Retina (tissue), 1 donor: ENCODE measurements at places on chromosomes 1 and 21.

GRCh38 chr1:94739521-94740061 lies 80.6 kb upstream of the SLC44A3 start:
- no peak for DNase-seq

GRCh38 chr1:65434255-65434654 lies 13.8 kb downstream of the LEPR start:
- no peak for DNase-seq

GRCh38 chr1:26961826-26962225 lies 1.6 kb upstream of the KDF1 start:
- DNase-seq = no peak

DNA sequence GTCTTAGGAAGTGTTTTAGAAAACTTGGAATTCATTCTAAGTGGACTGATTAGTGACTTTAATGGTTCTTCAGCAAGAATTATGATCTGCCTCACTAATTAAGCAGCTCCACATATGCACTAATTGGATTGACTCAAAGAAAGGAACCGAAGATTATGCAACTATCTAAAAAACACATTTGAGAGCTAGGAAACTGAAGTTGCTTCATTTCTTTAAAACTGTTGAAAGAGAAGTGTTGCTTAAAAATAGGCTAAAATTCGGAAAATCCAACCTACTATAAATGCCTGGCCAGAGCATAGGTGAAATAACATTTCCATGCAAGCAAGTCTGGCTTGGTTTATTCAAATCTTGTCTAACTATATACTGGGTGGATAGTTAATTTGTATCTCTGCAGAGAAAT lies 502.9 kb upstream of the ZRANB2 start:
- no peak for DNase-seq

- no peak for DNase-seq
These were observed 18.7 kb downstream of the ETV3 start for GRCh38 chr1:157119448-157119847.

DNA sequence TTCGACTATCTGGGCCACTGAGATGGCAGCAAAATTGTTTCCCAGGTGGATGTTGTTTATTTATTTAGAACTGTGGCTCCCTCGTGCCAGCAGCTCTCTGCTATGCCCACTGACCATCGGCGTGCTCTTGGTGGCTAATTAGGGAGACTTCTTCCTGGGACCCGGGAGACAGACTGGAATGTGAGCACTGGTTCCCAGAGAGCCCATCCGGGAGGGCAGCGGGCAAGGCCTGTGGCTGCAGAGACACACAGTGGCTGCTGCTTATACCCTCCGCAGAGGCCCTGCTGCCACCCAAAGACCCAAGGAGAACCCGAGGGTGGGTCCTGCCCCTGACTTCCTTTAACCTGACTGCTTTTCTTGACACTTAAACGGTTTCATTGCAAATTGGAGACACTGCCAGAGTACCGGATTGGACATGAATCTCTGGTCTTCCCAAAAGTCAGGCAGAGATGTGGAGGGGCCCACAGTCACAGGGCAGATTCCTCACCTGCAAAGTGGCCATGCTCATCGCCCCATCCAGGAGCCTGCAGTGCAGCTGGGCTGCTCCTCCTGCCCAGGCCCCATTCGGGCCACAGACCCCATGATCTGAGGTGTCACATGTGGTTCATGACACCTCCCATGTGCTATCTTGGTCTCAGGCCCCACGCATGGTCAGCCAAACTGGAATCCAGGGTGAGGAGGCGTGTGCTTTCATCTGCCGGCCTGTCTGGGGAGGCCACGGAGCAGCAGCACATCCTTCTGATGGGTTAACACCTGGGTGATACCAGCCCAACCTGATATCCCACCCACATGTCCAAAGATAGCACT lies 5.7 kb upstream of the MATN1 start:
- no peak for DNase-seq

DNA sequence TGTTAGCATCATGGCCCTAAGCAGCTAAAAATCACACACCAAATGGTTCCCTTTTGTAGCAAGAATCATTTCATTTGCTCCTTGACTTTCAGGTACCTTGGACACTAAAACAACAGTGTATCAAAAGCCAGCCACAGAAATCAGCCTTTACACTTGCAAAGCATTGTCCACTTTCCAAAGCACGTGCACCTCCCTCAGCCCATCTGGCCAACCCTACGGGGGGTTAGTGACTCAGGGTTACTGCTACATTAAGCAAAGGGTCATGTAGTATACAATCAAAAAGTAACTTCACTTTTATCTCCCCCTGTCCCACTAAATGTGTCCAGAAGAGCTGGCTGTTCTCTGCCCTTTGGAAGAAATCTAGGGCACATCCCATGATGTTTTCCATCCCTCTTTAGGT lies 149.7 kb downstream of the HIVEP3 start:
- no peak for DNase-seq

DNA sequence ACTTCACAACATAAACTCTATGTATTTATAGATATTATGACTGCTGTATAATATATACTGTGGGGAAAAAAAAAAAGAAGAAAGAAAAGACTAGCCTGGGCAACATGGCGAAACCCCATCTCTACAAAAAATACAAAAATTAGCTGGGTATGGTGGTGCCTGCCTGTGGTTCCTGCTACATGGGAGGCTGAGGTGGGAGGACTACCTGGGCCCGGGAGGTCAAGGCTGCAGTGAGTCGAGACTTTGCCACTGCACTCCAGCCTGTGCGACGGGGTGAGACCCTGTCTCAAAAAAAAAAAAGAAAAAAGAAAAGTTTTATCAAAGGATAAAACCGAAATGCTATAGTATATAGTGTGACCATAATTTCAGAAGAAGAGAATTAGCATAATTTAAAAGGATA lies 2.7 kb downstream of the EXOC8 start:
- DNase-seq = no peak

GRCh38 chr1:44129616-44130500 lies 11.2 kb downstream of the KLF17 start:
- no peak for DNase-seq

DNA sequence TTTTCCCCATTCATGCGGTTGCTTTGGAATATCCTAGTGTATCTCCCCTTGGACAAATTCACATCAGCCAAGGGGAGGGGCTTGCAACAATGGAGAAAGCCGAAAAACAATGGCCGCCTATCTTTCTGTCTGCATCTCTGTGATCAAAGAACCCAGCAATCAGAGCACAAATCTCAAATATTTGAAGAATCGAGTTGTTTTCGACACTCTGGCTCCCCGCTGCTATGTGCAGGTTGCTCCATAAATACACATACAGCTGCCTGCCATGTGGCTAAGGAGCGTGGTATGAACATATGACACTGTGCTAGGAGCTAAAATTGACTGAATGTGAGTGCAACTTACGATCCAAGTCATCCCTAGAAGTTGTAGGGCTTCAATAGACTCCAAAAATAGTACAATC lies 8.5 kb downstream of the CFHR4 start:
- DNase-seq = no peak

GRCh38 chr1:56578963-56579875 lies at the start of gene PLPP3:
Gene PLPP3 (minus strand): TSS chr1:56579563. CDS start chr1:56579016, 547 bp downstream.
- peak; percentile 94 for DNase-seq

GRCh38 chr1:91575909-91576519 lies 75.4 kb downstream of the CDC7 start:
- DNase-seq = no peak

GRCh38 chr1:232379063-232379434 lies 250.9 kb downstream of the SIPA1L2 start:
- no peak for DNase-seq

- DNase-seq = no peak
These were observed 1093.9 kb downstream of the ADGRL2 start for GRCh38 chr1:82894635-82895034.

DNA sequence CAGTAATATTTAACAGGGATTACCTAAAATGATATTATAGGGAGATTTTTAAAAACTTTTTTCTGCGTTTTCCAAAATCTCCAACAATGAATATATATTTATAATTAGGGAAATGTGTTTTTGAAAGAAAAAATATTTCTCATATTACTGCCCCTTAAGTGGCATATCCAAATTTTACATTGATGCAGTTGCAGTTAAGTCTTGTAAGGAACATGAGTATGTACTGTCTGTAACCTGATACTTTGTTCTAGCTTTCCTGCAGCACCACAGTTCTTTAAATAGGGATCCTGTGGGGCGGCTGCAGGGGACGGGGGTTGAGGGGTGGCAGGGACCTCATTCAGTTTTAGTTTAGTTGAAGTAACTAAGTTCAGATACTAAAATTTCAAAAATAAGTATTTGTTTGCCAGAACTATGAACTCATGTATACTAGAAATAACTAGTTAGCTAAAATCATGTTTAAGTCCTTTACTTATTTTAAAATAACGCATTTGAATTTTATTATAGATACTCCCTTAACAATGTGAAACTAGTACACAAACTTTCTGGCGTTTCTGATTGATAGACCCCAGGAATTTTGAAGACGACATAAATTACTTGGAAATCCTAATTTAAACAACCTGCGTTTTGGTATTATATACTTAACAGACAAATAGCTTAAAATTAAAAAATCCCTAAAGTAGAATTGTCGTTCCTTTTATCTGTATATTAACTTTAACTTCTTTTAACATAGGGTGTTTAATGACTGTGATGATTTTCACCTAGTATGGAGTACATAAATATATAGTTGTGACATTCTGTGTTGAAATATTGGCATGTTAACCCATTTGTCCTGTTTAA lies 639 bp upstream of the DNAJB4 start:
- DNase-seq = peak; percentile 3

DNA sequence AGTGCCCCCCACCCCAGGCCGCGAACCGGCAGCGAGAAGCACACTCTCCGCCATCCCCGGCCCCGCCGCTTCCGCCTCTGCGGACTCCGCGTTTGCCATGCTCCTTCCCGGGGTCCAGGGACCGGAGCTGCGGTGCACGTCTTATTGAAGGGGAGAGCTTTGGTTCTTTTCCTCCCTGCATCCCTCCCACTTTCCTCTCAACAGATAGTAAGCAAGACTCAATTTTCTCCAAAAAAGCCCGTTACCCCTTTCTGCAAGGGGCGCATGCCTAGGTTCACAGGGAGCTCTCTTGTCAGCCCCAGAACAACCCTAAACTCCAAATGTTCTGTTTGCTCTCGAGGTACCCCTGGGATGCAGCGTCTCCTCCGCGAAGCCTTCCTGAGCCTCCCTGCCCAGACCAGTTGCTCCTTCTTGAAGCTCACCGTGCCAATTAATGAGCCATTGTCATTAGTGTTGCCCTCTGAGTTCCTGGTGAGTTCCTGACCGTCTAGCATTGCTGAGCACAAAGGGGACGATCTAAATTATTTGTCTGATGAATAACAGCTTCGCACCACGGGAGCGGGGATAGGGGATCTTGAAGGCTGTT lies 8.1 kb downstream of the FOXD3 start:
- peak; percentile 71 for DNase-seq

DNA sequence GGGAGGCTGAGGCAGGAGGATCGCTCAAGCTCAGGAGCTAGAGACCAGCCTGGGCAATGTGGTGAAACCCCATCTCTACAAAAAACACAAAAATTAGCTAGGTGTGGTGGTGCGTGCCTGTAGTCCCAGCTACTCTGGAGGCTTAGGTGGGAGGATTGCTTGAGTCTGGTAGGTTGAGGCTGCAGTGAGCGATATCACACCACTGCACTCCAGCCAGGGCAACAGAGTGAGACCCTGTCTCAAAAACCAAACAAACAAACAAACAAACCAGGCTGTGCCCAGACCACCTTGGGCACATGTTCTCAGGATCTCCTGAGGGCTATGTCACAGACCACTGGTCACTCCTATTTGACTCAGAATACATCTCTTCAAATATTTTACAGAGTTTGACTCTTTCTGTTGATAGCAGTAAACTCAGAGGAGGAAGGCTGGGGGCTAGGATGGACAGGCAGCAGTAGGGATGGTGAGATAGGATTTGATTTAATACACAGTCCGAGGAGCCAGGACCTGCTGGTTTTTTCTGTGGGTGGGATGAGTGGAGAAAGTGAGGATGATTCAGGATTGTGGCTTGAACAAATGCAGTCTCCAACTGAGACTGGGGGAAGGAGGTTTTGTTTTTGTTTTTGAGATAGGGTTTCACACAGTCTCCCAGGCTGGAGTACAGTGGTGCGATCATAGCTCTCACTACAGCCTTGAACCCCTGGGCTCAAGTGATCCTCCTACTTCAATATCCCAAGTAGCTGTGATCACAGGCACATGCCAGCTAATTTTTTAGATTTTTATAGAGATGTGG lies 46.5 kb downstream of the OLFML3 start:
- DNase-seq = no peak

GRCh38 chr1:232655028-232655745 lies 25.3 kb upstream of the SIPA1L2 start:
- no peak for DNase-seq

- no peak for DNase-seq
These were observed 32.3 kb downstream of the EEIG2 start for GRCh38 chr1:108592030-108592759.

DNA sequence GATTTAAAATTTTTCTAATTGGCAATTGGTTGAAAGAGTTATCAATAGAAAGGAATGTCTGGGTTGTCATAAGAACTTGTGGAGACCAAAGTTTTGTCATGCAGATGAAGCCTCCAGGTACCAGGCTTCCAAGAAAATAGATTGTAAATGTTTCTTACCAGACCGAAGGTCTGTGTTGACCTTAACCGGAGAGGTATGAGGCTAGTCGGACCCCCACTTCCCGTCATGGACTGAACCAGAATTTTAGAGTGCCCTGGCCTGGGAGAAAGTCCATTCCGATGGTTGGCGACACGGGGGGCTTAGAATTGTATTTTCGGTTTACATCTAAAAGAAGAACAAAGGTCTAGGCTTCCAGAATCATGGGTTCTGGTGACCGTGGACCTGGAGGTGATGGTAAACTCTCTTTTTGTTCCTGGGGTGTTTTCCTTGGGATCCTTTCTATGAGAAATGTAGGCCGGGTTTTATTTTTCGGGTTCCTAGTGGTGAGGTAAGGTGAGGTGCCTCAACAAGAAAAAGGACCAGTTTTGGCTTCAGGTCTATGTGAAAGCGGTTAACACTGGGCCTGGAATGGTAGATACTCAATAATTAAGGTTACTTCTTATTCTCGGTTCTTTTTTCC lies 405 bp upstream of the UHMK1 start:
- DNase-seq = no peak

DNA sequence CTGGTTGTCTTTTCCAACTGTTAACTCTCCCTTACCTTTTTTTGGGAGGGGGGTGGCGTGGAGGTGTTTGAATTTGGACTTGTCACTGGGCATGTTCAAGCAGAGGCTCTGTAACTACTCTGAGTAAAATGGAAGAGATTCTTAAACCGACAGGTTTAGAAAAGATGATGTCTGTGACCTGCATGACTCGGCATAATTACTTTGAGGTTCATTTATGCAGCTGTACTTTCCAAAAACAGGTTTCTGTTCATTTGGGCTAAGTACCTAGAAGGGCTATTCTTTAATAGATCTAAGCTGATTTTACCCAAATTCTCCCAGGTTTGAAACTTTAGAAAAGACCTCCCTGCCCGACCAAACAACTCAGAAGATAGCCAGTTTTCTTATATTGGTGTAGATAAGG lies 80.3 kb downstream of the SLC35A3 start:
- DNase-seq = no peak
